ENCODE measurements at places on chromosomes 5 and 9. TPM values are rescaled to one million over a fixed set of nuclear protein-coding genes. Genes with fewer than 3 reads are reported as not detected.

The CBY3 gene
- polyA plus RNA-seq: not detected

The WNT8A gene
- polyA plus RNA-seq: not detected

The PRSS3 gene
- 147 TPM for polyA plus RNA-seq

The AFAP1L1 gene
- not detected for polyA plus RNA-seq

The SUSD3 gene
- not detected for polyA plus RNA-seq

The TBC1D2 gene
- 32.0 TPM for polyA plus RNA-seq

The HTR1A gene
- polyA plus RNA-seq: not detected

- no peaks in the 10 kb centered on the region for H3K36me3 ChIP-seq
- no peaks in the 10 kb centered on the region for H3K27me3 ChIP-seq
- peak within 1 kb of the TSS; percentile 90 for H3K27ac ChIP-seq
- no peak for DNase-seq
- peak within 1 kb of the TSS; percentile 90 for H3K4me3 ChIP-seq
- peaks cover 17% of the 10 kb centered on the region for H3K4me1 ChIP-seq
Observed at GRCh38 chr9:124257844-124258606, at the start of gene NEK6. NEK6 (plus strand) TSS chr9:124257949; CDS start chr9:124301965, 44,016 bp downstream.

DNA sequence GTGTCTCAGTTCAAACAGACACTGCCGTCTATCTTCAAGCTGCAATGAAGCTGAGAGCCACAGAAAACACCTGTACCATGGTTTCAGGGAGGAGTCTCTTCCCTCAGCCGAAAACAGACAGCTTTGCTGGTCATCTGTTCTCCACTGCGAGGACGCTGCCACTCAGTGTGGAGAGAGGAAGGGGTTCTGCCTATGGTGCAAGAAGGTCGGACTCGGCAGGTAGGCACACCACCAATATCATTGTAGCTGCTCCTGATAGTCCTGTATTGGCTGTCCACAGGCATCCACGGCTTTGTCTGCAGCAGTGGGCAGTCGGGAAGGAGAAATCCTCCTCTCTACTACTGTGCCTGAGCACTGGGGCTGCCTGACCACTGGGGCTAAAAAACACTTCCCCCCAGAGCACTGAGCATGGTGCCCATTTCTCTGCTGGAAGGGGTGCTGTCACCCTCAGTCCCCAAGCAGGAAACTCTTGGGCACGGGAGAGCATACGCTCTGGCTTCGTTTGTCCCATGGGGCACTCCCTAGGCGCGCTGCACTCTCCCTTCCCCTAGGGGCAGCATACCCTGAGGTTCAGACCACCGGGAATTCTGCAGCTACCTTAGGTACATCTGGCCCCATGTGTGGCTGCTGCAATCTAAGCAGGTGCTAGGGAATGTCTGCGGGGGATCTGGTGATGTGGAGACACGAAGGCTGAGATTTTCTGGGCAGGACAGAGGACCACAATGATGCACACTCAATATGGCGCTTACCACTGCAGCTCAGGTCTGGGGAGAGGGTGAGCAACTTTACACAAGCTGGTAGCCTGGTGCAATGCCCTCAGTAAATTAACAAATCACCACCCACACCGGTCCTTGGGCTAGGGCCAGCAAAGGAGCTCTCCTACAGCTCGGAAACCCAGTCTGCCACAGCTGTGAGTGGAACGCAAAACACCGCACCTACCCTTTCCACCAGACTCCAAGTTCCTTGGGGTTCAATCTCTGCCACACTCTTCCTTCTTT is 880.9 kb upstream of the SEMA6A start:
- peak; percentile 76 for DNase-seq
- H3K4me3 ChIP-seq: peak overlapping the region; percentile 72
- H3K4me1 ChIP-seq: no peaks in the 10 kb centered on the region
- H3K36me3 ChIP-seq: no peaks in the 10 kb centered on the region
- no peaks in the 10 kb centered on the region for H3K27me3 ChIP-seq

DNA sequence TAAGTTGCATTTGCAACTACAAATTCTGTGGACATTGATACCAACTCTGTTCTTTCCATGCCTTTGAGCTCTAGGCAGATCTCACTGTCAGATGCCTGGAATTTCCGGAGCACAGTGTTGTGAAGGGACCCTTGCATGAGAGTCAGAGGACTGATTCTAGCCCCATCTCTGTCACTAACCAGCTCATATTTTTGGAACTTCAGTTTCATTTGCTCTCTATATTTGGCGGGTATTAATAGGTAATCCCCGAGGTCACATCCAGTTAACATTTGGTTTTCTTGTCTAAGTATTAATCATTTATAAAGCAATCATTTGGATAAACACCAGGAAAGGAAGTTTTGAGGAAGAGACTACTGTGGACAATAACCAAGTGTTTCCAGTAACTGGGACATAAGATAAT is 115.7 kb downstream of the MAN2A1 start:
- H3K4me1 ChIP-seq: no peaks in the 10 kb centered on the region
- H3K27ac ChIP-seq: no peak overlapping the region
- H3K4me3 ChIP-seq: no peak overlapping the region
- no peaks in the 10 kb centered on the region for H3K36me3 ChIP-seq
- no peak for DNase-seq

DNA sequence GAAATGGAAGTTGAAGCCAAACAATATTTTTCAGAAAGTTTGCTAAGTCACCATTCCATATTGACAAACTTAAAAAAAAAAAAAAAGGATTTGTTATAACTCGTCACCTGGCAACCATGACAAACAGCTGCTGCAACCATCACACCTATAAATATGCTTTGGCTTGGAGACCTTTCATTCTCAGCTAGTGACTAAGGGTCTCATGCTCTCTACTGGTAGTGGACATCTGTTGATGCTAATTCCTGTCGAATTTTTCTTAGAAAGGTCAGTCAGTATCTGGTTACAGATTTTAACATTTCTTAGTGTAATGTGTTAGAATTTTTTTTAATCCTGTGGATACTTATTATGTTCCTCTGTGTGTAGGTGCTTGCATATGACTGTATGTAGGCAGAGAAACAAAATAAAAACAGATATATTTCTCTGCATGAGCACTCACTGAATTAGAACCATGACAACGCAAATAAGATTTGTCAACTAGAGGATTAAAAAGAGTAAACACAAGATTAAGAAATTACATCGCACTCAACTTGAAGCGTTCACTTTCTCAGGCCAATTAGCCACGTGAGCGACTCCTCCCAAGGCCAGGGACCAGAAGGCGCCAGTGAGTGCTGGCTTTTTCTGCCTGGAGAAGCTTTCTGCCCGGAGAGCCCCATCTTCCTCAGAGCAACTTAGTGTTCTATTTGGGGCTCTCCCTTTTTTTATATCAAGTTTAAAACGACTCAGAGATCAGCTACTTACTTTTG is 27.0 kb upstream of the ZNF622 start:
- H3K27ac ChIP-seq: no peak overlapping the region
- peaks cover 3% of the 10 kb centered on the region for H3K4me1 ChIP-seq
- no peaks in the 10 kb centered on the region for H3K27me3 ChIP-seq
- H3K36me3 ChIP-seq: no peaks in the 10 kb centered on the region
- no peak overlapping the region for H3K4me3 ChIP-seq

DNA sequence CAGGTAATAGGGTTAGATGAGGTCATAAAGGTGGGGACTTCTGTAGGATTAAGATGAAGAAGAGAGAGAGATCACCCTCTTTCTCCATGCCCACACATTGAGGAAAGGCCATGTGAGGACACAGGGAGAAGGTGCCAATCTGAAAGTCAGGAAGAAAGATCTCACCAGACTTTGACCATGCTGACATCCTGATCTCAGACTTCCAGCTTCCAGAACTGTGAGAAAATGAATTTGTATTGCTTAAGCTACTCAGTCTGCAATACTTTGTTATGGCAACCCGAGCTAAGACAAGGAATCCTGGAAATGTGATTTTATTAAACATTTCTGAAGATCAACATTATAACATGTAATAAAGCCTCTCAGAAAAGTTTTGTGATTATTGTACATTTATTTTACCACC is 3.5 kb upstream of the CSNK1G3 start:
- DNase-seq: peak; percentile 62
- no peaks in the 10 kb centered on the region for H3K27me3 ChIP-seq
- H3K4me1 ChIP-seq: no peaks in the 10 kb centered on the region
- H3K36me3 ChIP-seq: no peaks in the 10 kb centered on the region
- H3K27ac ChIP-seq: no peak overlapping the region
- H3K4me3 ChIP-seq: no peak overlapping the region

GRCh38 chr9:36924071-36924470 is 110.0 kb downstream of the PAX5 start:
- H3K4me3 ChIP-seq: no peak overlapping the region
- no peaks in the 10 kb centered on the region for H3K36me3 ChIP-seq
- no peak for DNase-seq
- no peaks in the 10 kb centered on the region for H3K4me1 ChIP-seq
- peaks cover 2% of the 10 kb centered on the region for H3K27me3 ChIP-seq

GRCh38 chr5:59420596-59420995 is 472.9 kb downstream of the PDE4D start:
- no peak for DNase-seq
- H3K4me3 ChIP-seq: no peak overlapping the region
- no peaks in the 10 kb centered on the region for H3K36me3 ChIP-seq
- H3K27me3 ChIP-seq: no peaks in the 10 kb centered on the region
- peaks cover 3% of the 10 kb centered on the region for H3K4me1 ChIP-seq

GRCh38 chr5:80834710-80835109 is 125.5 kb upstream of the RASGRF2 start:
- DNase-seq: no peak
- no peaks in the 10 kb centered on the region for H3K27me3 ChIP-seq
- H3K27ac ChIP-seq: no peak overlapping the region
- H3K36me3 ChIP-seq: no peaks in the 10 kb centered on the region
- no peaks in the 10 kb centered on the region for H3K4me1 ChIP-seq
- no peak overlapping the region for H3K4me3 ChIP-seq

- H3K4me1 ChIP-seq: peaks cover 4% of the 10 kb centered on the region
- H3K4me3 ChIP-seq: no peak overlapping the region
- no peaks in the 10 kb centered on the region for H3K27me3 ChIP-seq
Observed at GRCh38 chr5:168676501-168676900, 97.3 kb upstream of the PANK3 start.

DNA sequence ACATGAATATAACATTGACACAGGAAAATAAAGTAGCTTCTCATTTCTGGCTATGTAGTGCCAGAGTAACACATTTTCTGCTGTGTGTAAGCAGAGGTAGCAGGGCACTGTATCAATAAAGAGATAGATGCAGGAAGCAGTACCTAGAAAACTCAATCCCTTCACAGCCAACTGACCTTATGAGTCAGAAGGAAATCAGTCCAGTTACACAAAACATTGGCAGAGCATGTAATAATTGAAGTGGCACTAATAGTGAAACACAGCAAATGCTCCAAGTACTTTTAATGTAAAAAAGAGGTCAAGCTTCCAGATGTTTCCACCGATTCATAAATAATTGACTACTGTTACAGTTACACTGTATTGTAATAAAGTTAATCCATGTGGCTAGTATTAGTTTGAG is 706.6 kb downstream of the EFNA5 start:
- H3K27me3 ChIP-seq: no peaks in the 10 kb centered on the region
- H3K36me3 ChIP-seq: no peaks in the 10 kb centered on the region
- peaks cover 4% of the 10 kb centered on the region for H3K4me1 ChIP-seq
- no peak overlapping the region for H3K27ac ChIP-seq
- DNase-seq: peak; percentile 72

DNA sequence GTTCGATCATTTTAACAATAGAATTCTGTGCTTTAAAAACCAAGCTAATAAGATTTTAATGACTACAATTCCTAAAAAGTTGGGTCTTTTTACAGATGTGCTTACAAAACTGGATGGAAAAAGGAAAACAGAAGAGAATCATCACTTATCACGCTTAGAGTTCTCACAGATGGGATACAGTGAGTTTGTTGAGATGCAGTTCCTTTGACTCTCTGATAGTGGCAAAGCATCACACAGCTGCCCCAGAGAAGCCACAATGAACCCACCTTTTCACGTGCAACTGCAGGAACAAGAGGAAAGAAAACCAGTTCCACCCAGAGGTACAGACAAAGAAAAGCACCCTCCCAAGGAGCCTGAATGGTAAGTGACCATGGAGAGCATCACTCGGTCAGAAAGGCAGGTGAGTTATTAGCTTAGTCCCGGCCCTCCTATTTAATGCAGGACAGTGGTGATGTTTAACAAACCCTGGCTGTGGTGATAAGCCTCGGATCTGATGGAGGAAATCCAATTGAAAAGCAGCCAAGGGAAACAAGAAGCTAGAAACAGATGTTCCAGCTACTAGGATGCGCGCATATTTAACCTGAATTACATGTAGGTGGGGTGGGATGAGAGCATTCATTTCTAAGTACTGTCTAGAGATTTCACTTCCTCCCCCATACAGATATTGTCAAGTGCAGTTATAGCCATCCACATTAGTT is 167.7 kb downstream of the TARS1 start:
- DNase-seq: peak; percentile 0
- no peaks in the 10 kb centered on the region for H3K36me3 ChIP-seq
- no peaks in the 10 kb centered on the region for H3K27me3 ChIP-seq
- no peak overlapping the region for H3K27ac ChIP-seq
- H3K4me3 ChIP-seq: no peak overlapping the region
- H3K4me1 ChIP-seq: no peaks in the 10 kb centered on the region

DNA sequence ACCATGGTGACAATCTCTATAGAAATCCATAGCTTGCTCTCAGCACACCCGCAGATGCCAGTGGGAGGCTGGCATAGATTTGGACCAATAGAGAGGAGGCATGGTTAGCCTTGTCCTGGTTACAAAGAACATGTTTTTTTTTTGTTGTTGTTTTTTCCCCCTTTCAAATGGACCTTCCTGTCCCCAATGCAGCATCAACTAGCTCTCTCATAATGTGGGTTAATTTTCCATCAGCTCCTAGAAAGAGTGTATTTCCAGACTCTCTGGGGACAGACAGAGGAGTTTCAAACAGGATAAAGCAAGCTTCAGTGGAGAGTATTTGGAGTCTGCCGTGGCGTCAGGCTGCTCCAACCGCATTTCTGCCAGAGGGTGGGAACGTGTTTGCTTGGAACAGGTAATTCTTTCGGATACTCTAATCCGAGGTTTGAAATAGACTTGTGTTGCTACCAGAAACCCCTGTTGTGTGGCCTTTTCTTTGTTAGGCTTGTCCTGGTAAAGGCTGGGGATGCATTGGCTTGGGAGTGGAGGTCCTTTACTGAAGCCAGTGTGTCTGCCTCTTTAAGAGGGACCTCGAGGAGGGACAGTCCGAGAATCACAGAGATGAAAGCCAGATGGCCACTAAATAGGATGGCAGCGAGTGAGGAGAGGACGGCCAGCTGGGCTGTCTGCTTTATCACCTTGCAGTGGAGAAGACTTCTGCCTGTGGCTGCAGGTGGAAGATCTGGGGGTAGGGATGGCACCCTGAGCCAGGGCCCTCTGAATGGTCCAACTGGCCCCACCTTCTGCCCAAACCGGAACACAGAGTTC is 130.5 kb upstream of the CPEB4 start:
- no peak overlapping the region for H3K27ac ChIP-seq
- DNase-seq: no peak
- H3K27me3 ChIP-seq: no peaks in the 10 kb centered on the region
- H3K4me3 ChIP-seq: no peak overlapping the region
- H3K36me3 ChIP-seq: no peaks in the 10 kb centered on the region
- H3K4me1 ChIP-seq: no peaks in the 10 kb centered on the region

DNA sequence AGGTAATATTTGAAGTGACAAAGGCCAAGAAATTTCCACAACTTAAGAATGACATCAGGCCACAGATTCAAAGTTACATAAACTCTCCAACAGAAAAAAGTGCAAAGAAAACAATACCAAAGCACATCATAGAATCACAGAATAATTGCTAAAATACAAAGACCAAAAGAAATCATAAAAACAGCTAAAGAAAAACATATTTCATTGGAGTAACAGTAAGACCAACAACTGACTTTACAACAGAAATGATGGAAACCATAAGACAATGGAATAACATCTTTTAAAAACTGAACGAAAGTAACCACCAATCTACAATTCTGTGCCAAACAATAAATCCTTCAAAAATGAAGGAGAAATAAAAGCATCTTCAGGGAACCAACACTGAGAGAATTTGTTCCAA is 38.3 kb downstream of the ZDHHC21 start:
- H3K36me3 ChIP-seq: peaks cover 2% of the 10 kb centered on the region
- H3K27me3 ChIP-seq: no peaks in the 10 kb centered on the region
- DNase-seq: no peak
- no peak overlapping the region for H3K27ac ChIP-seq
